ENCODE measurements at places on chromosomes 12 and 14.

DNA sequence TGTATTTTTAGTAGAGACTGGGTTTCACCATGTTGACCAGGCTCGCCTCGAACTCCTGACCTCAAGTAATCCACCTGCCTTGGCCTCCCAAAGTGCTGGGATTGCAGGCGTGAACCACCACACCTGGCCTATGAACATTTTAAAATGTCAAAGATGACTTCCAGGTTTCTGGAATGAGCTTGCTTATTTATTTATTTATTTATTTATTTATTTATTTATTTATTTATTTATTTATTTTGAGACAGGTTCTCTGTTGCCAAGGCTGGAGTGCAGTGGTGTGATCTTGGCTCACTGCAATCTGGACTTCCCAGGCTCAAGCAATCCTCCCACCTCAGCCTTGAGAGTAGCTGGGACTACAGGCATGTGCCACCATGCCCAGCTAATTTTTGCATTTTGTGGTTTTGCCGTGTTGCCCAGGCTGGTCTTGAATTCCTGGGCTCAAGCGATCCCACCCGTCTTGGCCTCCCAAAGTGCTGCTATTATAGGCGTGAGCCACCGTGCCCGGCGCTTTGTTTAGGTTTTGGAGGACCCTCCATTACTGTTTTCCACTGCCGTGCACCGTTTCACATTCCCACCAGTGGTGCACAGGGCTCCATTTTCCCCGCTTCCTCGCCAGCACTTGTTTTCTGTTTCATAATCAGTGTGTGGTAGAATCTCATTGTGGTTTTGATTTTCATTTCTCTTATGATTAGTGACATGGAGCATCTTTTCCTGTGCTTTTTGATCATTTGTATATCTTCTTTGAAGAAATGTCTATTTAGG, 6.4 kb upstream of the CFAP251 start:
- DNase-seq, result no peak

GRCh38 chr14:32201193-32201815, 541 bp upstream of the RNU6-7 start:
- peak; percentile 15 for DNase-seq

DNA sequence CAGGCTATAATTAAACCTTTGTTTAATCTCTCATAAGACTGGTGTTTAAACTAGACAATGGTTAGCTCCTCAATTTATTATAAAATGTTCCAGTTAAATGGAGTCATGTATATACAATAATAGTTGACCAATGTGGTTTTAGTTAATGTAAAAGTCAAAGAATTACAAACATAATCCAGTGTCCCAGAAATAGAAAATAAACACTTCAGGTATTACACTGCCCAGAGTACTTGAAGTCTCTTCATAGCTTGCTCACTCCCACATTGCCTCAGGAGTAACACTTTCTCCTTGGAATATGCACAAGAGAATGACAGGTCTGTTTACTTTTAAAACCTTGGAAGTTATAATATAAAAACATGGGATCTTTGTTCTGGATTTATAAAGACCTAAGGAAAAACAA, 60.5 kb downstream of the SLC38A1 start:
- no peak for DNase-seq

DNA sequence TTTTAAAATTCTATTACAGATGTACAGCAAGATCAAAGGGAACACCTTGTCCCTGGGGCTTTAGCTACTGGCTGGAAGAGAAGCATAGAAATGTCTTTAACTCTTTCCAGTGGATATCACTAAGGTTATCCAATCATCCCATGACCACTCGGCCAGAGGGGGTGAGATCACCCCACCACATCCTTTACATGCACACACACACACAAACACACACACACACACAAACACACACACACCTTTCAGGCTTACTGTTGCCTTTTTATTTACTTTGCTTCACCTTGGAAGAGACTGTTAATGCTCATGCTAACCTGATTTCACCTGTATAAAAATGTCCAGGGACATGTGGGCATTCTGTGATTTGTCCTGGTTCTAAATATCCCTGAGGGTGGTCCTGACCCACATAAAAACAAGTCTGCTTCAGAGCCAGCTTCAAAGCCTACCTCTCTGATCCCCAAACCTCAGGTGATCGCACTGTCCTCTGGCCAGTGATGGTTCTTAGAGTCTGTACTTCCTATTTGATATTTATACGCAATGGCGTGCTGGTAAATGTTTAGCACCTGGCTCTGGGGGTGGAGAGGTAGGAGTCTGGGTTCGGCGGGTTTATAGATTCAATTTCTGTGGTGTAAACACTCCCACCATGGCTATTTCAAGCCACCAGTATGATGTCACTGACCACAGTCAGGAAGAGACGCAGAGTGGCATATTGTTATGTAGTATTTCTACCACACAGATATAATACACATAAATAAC, 166.1 kb upstream of the EEA1 start:
- no peak for DNase-seq

- DNase-seq, result no peak
These were observed 31.5 kb downstream of the ABCB9 start for GRCh38 chr12:122934722-122935121.

DNA sequence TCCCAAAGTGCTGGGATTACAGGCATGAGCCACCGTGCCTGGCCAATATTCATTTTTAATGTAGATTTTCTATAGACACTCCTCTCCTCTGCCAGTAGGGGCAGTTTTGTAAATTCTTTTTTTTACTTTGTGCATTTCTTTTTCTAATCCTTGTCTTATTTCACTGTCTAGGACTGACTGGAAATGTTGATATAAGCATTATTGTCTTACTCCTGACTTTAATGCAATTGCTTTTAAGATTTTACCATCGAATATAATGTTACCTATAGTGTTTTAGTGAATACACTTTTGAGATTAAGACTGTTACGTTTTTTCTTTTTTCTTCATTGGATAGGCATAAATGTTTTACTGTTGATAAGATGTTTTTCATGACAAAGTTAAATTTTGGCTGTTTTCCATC, 35.4 kb upstream of the EMP1 start:
- no peak for DNase-seq

GRCh38 chr14:95071649-95072280, 85.6 kb downstream of the DICER1 start:
- DNase-seq, result no peak

DNA sequence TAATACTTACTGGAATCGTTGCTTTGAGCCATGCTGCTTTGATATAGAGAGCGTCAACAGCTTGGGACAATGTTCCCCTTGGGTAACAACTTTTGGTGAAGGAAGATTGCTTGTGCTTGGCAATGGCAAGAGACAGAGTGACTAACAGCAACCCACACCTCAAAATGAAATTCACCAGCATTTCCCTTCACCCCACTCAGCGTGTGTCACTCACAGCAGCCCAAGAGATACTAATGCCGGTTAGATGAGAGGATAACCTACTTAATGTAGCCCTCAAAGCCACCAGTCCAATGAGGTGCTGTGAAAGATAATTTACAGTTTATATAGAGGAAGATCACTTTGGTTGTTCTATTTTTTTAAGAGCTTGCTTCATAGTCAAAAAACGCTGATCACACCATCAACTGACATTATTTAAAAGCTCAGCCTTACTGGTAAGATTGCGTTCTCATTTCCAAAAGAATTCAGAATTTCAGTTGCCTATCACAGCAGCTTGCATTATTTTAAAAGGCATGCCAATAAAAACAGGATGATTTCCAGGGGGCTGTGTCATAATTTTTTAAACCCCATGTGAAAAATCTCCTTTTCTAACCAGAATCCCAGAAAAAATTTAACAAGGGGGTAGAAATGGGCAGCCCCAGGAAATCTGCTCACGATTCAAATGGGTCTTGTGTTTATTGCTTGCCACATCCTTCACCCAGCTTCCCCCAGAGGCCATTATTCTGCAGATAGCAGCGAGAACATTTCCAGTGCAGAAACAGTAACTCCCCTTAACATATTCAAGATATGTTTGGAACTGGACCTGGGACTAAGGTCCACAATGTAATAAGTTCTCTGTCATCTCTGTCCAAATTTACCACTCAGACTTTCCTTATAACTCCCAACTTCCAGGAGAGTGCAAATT, at the start of gene IL26:
IL26 (minus strand) TSS at position 235 of the 901 bp plus-strand sequence; CDS start at position 181, 54 bp downstream.
- no peak for DNase-seq

- no peak for DNase-seq
These were observed 234.8 kb upstream of the TMPO start for GRCh38 chr12:98280621-98281020.

- DNase-seq, result no peak
These were observed 31.3 kb downstream of the BMP4 start for GRCh38 chr14:53925201-53925766.

DNA sequence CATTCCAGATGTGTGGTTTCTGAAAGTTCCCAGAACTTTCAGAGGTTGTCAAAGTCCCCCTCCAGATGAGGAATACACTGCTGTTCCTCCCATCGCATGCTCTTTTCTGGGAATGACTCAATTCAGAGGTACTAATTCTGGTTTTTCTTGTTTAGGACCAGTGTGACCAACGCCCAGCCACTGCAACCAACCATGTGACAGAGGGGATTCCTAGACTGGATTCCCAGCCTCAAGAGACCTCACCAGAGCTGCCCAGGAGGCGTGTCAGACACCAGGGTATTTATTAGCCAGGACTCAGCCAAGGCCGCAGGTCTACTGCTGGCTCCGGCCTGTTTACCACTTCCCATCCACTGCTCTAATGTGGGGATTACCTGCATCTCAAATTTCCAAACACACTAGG, 24.2 kb downstream of the TRAFD1 start:
- DNase-seq, result no peak

DNA sequence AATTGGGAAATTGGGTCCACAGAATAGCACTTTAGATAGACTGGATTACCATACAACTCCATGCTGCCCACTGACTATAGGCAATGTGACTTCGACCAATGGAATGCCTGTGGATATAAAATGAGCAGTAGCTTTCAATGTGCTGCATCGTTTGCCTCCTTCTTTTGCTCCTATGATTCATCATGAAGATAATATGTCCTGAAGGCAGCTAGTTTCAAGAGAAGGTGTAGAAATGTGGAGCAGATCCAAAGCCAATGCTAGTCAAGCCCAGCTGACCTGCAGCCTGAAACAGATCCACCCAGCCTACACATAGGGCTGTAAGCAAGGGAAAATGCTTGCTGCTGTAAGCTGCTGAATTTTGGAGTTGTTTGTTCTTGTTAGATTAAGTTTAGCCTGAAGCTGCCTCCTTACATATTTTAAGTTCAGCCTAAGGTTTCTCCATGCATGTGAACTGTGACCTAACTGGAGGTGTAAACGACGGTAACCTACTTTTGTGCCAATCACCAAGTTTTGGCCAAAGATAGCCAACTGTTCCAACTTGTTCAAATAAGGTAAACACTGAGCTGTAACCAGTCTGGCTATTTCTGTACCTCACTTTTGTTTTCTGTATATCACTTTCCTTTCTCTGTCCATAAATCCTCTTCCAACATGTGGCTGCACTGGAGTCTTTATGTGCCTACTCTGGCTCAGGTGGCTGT, 169.1 kb upstream of the AVPR1A start:
- no peak for DNase-seq
